CD4-positive, CD25-positive, alpha-beta regulatory T cell (primary cell): ENCODE measurements at places on chromosomes 7 and 10. TPM values are rescaled to one million over a fixed set of nuclear protein-coding genes. Genes with fewer than 3 reads are reported as not detected.

GRCh38 chr10:133088956-133089800 is 1.5 kb downstream of the ADGRA1 start:
- no peak for DNase-seq
- H3K4me3 ChIP-seq: no peak overlapping the region
- no peaks in the 10 kb centered on the region for H3K4me1 ChIP-seq
- H3K27me3 ChIP-seq: no peaks in the 10 kb centered on the region
- no peak overlapping the region for H3K27ac ChIP-seq

DNA sequence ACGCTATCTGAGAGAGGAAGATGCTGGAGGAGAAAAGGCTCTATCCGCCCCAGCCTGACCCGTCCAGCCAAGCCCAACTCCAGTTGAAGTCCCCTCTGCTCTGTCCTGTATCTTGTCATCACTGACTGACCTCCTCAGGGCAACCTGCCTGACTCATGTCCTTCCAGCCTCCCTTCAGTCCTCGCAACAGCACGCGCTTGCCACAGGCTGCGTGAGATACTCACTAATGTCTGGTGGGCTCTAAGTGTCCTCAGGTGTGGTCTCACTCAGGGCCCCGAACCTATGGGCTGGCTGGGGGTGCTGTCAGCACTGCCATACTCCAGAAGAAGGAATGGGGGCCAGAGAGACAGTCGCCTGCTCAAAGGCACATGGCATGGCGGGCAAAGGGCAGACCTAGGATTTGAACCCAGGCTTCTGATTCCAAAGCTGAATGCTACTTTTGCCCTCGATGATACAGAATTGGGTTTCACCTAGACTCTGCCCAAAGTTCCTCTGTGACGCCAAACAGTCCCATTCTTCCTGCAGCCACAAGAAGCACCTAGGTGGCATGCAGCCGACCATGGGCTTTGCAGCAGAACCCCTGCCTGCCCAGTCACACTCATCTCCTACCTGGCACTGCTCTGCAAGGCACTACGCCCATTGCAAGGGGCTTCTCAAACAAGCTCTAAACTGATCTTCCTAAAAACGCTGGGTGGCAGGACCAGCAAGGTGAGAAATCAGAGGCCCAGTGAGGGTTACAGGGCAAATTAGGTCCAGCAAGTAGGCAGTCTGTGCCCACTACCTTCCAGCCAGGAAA is 8.5 kb downstream of the FAM53B start:
- H3K36me3 ChIP-seq: peaks cover 8% of the 10 kb centered on the region
- H3K27ac ChIP-seq: peak overlapping the region; percentile 97
- peaks cover 100% of the 10 kb centered on the region for H3K4me1 ChIP-seq
- peak overlapping the region; percentile 61 for H3K4me3 ChIP-seq
- H3K27me3 ChIP-seq: no peaks in the 10 kb centered on the region

Gene PLAC9
- 1.1 TPM for polyA plus RNA-seq

DNA sequence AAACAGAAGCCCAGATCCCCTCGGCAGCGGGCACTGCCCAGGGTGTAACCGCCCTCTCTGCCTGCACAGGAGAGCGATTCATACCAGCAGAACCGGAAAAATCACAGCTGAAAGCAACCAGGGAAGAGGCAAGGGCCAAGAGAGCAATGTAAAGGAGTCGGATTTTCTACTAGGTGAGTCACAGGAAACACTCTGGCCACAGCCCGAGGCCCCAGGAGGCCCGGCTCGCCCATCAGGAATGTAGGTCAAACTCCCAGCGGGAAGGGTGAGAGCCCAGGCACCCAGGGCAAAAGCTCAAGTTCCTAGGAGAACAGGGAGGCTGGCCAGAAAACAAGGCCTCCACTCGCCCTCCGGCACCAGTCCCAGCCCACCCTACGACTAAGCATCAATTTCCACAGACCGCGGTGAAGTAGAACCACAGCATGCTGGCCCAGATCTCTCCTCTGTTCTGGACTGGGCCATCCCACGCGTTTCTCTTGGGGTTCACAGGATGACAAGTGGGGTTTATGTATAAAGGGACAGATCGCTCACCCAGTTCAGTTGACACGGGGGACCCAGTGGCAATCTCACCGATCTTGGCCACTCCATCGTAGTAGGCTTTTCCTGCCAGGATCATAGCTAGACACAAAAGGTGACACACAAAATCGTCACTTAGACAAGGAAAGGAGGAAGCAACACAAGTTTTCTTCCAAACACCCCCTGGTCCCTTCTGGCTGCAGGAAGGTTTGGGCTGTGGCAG is 46.2 kb downstream of the BAIAP2L1 start:
- H3K36me3 ChIP-seq: no peaks in the 10 kb centered on the region
- no peak overlapping the region for H3K4me3 ChIP-seq
- H3K27me3 ChIP-seq: no peaks in the 10 kb centered on the region
- H3K27ac ChIP-seq: no peak overlapping the region
- DNase-seq: no peak
- no peaks in the 10 kb centered on the region for H3K4me1 ChIP-seq

GRCh38 chr10:17229967-17230682 is 2.1 kb downstream of the VIM start:
- H3K27me3 ChIP-seq: no peaks in the 10 kb centered on the region
- H3K36me3 ChIP-seq: peaks cover 40% of the 10 kb centered on the region
- peaks cover 82% of the 10 kb centered on the region for H3K4me1 ChIP-seq
- peak overlapping the region; percentile 91 for H3K4me3 ChIP-seq
- H3K27ac ChIP-seq: peak overlapping the region; percentile 95
- DNase-seq: peak; percentile 81

DNA sequence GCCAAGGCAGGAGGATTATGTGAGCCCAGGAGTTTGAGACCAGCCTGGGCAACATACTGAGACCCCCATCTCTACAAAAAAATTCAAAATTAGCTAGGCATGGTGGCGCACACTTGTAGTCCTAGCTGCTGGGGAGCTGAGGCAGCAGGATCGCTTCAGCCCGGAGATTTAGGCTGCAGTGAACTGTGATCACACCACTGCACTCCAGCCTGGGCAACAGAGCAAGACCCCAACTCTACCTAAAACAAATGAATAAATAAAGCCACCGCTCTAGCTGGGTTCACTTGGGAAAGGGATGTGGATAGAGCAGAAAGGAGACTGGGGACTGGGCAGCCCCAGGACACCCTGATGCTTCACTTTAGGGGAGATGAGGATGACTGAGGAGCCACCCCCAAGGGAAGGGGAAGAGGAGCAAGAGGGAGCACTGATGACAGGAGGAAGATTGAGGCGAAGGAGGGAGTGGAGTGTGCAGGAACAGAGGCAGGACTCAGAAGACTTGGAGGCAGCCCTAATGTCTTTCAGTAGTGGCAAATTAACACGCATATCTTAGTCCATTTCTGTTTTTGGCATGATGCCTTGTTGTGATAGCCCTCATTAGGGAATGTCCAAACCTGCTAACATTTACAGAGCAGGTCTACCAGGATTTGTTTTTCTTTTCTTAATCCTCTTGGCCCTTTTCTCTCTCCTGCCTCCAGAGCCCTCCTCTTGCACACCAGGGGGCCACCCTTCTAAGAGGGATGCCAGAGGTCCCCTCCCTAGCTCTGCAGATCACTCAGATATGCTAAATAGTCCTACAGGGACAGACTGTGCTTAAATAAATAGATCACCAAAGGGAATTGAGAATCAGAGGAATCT is 88.3 kb downstream of the C10orf105 start:
- H3K27me3 ChIP-seq: no peaks in the 10 kb centered on the region
- DNase-seq: no peak
- H3K4me1 ChIP-seq: no peaks in the 10 kb centered on the region
- no peak overlapping the region for H3K4me3 ChIP-seq
- no peak overlapping the region for H3K27ac ChIP-seq

Gene MKX
- polyA plus RNA-seq: not detected

Gene ANXA8
- polyA plus RNA-seq: not detected

DNA sequence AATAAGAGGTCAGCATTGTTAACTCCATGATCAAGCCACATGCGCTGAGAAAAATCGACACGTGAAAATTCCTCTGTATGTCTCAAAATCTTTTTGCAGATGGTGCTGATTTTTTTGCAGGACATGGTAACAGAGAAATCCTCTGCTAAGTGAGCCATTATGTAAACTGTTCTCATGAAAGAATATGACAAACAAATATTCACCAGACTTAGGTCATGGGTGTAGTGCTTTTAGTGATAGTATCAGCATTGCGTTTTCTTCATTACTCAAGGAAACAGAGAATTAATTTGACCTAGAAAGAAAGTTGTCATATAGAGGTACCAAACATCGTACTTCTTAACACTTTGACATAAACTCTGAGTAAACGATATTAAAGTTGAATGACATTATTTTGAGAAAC is 34.7 kb downstream of the ADRB1 start:
- no peaks in the 10 kb centered on the region for H3K27me3 ChIP-seq
- H3K27ac ChIP-seq: no peak overlapping the region
- DNase-seq: no peak
- no peak overlapping the region for H3K4me3 ChIP-seq
- H3K4me1 ChIP-seq: peaks cover 6% of the 10 kb centered on the region
- no peaks in the 10 kb centered on the region for H3K36me3 ChIP-seq

- no peaks in the 10 kb centered on the region for H3K27me3 ChIP-seq
- no peak overlapping the region for H3K4me3 ChIP-seq
- H3K36me3 ChIP-seq: peaks cover 17% of the 10 kb centered on the region
- no peak for DNase-seq
- no peaks in the 10 kb centered on the region for H3K4me1 ChIP-seq
- no peak overlapping the region for H3K27ac ChIP-seq
Observed at GRCh38 chr10:102696736-102697135, 17.5 kb downstream of the ARL3 start.

- H3K4me1 ChIP-seq: no peaks in the 10 kb centered on the region
- H3K4me3 ChIP-seq: no peak overlapping the region
- DNase-seq: no peak
Observed at GRCh38 chr10:99374526-99374925, 45.4 kb downstream of the CNNM1 start.

DNA sequence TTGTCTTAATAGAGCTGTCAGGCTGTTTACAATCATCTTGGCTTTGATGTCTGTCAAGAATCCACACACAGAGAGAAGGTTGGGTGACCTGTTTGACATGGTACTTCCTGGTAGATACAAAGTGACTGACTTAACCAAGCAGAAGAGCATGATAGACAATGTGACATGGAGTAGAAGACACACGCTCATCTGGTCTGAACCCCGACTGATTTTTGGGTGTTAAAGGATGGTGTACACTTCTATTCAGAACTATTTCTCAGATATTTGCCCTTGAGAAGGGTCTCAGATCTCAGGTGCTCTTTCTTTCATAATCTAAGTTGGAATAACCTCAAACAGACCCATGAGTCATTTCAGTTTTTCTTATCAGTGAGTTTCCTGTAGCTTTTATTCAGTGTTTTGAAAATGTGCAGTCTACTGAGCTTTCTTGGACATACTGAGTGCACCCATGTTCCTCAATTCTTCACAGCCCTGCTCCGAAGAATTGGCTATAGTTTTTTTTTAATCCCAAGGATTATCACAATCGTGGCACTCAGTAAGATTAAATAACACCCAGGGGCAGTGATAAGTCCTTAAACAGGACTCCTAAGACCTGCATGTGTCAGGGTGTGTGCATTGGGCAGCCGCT is 46.4 kb upstream of the NXPH1 start:
- peaks cover 35% of the 10 kb centered on the region for H3K4me1 ChIP-seq
- peak overlapping the region; percentile 54 for H3K27ac ChIP-seq
- peak; percentile 23 for DNase-seq
- peak overlapping the region; percentile 53 for H3K4me3 ChIP-seq

Gene ADK
- polyA plus RNA-seq: 76.4 TPM

Gene RGR
- not detected for polyA plus RNA-seq

GRCh38 chr7:22980422-22980821 is 33.5 kb downstream of the HYCC1 start:
- no peaks in the 10 kb centered on the region for H3K27me3 ChIP-seq
- no peaks in the 10 kb centered on the region for H3K4me1 ChIP-seq
- no peak for DNase-seq
- no peak overlapping the region for H3K27ac ChIP-seq

Gene HMX3
- not detected for polyA plus RNA-seq

DNA sequence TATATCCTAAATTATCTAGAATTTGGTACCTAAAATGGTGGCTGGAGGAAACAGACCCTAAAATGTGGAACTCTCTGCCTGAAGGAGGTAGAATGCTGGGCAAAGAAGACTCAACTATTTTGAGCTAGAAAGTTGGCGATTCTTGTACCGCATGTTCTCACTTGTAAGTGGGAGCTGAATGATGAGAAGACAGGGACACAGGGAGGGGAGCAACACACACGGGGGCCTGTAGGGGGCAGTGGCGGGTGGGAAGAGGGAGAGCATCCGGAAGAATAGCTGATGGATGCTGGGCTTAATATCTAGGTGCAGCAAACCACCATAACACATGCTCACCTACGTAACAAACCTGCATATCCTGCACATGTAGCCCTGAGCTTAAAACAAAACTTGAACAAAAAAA is 250.6 kb downstream of the CALN1 start:
- no peaks in the 10 kb centered on the region for H3K27me3 ChIP-seq
- no peak overlapping the region for H3K4me3 ChIP-seq
- H3K27ac ChIP-seq: no peak overlapping the region
- no peaks in the 10 kb centered on the region for H3K36me3 ChIP-seq
- H3K4me1 ChIP-seq: no peaks in the 10 kb centered on the region
- no peak for DNase-seq

GRCh38 chr7:143074141-143074540 is 22.0 kb downstream of the OR6V1 start:
- H3K36me3 ChIP-seq: no peaks in the 10 kb centered on the region
- H3K27me3 ChIP-seq: peaks cover 5% of the 10 kb centered on the region
- no peak overlapping the region for H3K27ac ChIP-seq
- H3K4me1 ChIP-seq: no peaks in the 10 kb centered on the region
- DNase-seq: no peak

- H3K27ac ChIP-seq: peak overlapping the region; percentile 92
- peaks cover 46% of the 10 kb centered on the region for H3K36me3 ChIP-seq
- peak overlapping the region; percentile 79 for H3K4me3 ChIP-seq
- DNase-seq: no peak
- peaks cover 24% of the 10 kb centered on the region for H3K4me1 ChIP-seq
Observed at GRCh38 chr7:44080686-44081265, 1.6 kb downstream of the POLM start.

GRCh38 chr10:90642650-90643049 is 215.2 kb downstream of the HTR7 start:
- H3K4me3 ChIP-seq: no peak overlapping the region
- H3K36me3 ChIP-seq: no peaks in the 10 kb centered on the region
- DNase-seq: no peak
- no peaks in the 10 kb centered on the region for H3K27me3 ChIP-seq
- H3K4me1 ChIP-seq: no peaks in the 10 kb centered on the region

Gene COL26A1
- not detected for polyA plus RNA-seq

DNA sequence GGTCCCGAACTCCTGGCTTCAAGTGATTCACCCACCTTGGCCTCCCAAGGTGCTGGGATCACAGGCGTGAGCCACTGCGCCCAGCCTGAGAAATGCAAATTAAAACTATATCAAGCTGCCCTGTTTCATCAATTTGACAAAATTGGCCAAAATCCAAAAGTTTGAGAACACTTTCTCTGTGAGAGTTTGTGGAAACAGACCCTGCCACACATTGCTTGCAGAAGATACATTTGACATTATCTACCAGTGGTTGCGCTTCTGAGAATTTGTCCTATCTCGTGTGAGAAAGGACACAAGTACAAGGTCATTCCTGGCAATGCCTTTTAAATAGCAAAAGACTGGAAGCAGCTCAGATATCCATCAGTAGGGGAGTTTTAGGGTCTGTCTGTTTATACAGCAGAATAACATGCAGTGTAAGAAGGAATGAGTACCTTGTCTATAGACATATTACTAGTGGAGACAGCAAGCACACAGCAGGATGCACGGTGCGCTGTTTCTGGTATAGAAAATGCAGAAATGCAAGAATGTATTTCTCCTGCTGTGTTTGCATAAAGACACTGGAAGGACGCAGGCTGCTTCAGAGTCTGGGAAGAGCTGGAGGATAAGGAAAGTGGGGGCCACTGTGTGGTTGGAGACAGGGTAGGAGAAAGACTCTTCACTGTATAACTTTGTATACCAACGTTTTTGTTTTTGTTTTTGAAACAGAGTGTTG is 4.3 kb downstream of the LHPP start:
- DNase-seq: no peak
- H3K27me3 ChIP-seq: no peaks in the 10 kb centered on the region
- peak overlapping the region; percentile 38 for H3K27ac ChIP-seq
